ENCODE measurements at places on chromosomes 5 and 9.

- DNase-seq, result no peak
Measured at GRCh38 chr9:35758475-35759050, 4.5 kb upstream of the MSMP start.

DNA sequence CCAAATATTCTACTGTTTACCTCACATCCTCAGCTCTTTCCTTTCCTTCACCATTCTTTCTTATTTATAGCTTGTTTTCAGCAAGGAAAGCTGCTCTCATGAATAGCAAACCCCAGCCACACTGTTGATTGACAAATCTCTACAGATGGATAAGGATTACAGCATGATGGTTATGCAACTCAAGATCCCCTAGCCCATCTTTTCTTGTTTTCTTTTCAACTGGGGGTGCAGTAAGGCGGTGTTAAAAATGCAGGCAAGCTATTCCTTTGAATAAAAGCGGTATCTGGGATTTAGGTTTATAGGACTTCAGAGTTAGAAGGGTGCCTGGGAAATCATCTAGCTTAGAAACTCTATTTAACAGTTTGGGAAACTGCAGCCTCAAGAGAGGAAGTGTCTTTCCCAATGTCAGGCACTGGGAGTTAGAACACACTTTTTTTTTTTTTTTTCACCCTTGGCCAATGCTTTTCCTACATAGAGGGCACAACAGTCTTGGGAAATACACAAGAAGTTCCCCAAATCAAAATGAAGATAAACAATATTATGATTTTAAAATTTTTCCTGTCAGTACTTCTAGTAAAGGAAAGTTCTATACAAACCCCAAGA, 2.6 kb downstream of the SPARC start:
- no peak for DNase-seq

- no peak for DNase-seq
Measured at GRCh38 chr9:79284081-79284480, 287.7 kb upstream of the TLE4 start.

DNA sequence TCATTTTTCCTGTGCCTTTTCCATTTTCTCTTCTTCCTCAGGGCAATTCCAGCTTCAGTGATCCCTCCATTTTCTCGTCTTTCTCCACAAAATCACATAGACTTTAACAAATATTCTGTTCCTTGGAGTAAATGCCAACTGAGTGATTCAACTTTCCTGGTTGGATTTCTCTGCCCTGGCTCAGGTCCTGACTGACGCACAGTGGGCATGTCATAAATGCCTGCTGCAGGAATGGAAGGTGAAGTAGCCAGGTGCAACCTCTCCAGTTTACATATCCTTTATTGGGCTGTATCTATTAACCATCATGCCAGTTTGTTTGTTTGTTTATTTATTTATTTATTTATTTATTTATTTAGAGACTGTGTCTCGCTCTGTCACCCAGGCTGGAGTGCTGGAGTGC, 95.1 kb downstream of the MEF2C start:
- DNase-seq, result no peak

DNA sequence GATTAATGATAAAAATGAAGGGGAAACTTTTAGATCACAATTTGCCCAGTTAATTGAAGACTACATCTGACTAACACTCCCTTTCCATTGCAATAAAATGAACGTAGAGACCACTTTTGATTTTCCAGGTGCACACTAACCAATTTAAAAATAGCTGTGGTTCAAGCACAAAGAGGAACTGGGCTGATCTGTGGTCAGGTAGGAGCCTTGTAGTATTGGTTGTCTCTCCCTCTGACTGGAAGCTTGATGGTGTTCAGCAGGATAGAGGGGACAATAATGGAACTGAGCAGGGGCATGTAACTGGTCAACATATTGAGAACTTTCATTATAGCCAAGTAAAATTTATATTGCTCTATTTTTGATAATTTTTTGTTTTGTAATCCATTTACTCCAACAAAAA, 886.8 kb upstream of the SEMA6A start:
- no peak for DNase-seq

DNA sequence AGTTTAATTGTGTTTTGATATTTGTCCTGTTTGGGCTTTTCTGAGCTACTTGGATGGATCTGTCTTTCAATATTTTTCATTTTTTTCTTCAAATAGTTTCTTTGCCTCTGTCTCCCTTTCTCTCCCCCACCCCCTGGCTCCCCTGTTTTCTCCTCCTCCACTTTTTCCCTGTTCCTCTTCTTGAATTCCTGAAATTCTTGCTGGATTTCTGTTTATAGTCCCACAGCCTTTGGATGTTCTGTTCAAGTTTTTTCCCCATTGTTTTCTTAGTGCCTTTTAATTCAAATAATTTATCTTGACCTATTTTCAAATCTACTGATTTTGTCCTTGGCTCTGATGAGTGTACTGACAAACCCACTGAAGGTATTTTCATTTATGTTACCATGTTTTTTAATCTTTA, 113.0 kb downstream of the VPS13A start:
- DNase-seq, result no peak

GRCh38 chr5:11452852-11453251, 451.4 kb downstream of the CTNND2 start:
- no peak for DNase-seq

- no peak for DNase-seq
Measured at GRCh38 chr5:180808461-180809000, 5.9 kb upstream of the MGAT1 start.

DNA sequence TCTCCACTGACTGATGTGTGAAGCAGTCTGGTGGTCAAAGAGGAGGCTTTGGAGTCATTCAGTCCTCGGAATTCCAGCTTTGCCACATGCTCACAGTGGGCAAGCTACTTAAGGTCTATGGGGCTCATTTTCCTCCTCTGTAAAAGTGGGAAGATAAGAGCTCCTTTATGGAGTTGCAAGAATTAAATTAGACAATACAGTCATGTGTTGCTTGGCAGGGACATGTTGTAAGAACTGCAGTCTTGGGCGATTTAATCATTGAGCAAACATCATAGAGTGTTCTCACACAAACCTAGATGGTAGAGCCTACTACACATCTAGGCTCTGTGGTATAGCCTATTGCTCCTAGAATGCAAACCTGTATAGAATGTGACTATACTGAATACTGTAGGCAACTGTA, 253.9 kb downstream of the SH3GL2 start:
- DNase-seq, result no peak

GRCh38 chr5:66867618-66868322, 271.6 kb downstream of the MAST4 start:
- no peak for DNase-seq

DNA sequence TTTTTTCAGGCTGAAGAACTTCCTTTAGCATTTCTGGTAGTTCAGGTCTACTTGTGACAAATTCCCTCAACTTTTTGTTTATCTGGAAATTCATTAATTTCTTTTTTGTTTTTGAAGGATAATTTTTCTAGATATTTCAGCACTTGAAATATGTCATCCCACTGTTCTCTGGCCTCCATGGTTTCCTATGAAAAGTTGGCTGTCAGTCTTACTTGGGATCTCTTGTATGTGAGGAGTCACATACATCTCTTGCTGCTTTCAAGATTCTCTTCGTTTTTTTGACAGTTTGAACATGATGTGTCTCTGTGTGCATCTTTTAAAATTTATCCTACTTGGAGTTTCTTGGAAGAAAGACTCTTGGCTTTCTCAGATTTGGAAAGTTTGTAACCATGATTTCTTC, 79.5 kb downstream of the RIC1 start:
- DNase-seq, result no peak

DNA sequence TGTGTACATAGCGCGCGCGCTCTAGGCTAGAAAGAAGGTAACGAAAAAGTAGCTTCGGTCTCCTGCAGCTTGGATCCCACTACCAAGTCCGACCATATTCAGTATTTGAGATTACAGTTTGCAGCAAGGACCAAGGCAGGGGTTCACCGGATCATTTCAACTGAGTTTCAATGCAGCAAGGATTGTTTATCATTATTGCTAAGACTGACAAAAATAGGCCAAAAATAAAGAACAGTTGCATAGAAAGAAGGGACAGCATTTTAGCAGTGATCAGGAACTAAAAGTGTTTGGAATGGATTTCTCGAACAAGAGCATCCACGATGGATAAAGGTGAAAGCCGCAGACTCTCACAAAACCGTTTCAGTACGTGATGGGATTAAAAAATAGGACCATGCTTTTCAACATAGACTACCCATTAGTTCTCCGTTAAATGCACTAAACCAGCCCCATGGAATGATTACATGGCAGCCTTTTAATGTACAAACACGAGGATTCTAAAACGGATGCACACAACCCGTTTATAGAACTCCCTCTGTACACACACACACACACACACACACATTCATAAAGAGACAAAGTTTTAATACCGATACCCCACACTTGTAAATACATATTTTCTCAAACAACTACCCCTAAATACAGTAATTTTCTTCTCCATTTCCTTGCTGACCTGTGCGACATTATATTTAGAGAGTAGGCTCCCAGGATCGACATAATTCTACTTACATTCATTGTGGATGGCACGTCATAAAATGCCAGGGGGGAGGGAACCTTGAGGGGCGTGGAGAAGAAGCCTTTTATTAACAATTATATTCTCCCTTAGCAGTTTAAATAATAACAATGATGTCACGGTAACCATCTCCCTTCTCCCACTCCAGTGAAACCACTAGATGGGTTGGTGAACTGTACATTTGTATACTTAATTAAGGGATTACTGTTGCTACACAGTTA, 197.1 kb downstream of the MEF2C start:
- DNase-seq, result no peak

DNA sequence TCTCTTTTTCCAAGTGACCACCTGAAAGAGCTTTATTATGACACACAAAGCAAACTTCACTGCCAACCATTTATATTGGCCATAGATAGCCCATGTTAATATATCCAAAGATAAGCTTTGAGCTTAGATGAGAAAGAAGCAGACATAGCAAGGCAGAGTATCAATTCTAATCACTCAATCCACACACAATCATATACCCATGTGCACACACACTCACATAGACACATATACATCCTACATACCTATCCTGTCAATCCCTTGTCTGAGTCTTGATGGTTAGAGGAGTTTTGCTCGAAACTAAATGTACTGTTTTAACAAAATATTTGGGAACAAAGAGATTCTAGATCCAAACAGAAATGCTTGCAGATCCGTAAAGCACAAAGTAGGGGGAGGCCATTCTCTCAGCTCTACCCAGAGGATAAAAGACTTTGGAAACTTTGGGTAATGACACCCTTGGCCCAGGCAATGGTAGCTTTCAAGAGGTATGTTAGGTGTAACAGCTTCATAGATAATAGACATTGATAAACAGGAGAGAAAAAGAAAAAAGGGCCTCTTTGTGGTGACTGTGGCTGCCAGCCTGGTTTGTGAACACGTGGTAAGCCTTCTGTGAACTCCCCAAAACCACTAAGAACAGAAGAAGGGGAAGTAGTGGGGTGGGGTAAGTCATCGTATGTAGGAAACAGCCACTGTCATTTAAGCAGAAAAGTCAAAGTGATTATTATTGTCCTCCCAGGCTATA, 121.6 kb downstream of the TLR4 start:
- DNase-seq, result peak; percentile 52

DNA sequence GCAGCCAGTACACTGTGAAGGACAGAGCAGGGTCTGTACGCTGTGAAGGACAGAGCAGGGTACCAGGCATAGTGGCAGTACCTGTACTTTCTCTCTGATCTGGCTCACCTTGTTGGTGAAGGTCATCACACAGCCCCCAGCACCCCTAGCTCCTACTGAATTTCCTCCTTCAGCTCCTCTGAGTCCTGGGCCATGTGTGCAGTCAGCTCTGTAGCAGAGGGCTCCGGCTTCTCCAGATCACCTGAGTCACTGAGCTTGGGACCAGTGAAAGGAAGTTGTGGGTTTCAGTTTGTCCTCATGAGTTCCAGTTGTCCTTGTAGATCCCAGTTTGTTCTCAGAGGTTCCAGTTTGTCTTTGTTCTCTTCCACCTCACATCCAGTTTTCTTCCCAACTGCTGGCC, 5.5 kb downstream of the NUDT2 start:
- no peak for DNase-seq

GRCh38 chr9:98375138-98375726, 119.8 kb upstream of the TBC1D2 start:
- no peak for DNase-seq

DNA sequence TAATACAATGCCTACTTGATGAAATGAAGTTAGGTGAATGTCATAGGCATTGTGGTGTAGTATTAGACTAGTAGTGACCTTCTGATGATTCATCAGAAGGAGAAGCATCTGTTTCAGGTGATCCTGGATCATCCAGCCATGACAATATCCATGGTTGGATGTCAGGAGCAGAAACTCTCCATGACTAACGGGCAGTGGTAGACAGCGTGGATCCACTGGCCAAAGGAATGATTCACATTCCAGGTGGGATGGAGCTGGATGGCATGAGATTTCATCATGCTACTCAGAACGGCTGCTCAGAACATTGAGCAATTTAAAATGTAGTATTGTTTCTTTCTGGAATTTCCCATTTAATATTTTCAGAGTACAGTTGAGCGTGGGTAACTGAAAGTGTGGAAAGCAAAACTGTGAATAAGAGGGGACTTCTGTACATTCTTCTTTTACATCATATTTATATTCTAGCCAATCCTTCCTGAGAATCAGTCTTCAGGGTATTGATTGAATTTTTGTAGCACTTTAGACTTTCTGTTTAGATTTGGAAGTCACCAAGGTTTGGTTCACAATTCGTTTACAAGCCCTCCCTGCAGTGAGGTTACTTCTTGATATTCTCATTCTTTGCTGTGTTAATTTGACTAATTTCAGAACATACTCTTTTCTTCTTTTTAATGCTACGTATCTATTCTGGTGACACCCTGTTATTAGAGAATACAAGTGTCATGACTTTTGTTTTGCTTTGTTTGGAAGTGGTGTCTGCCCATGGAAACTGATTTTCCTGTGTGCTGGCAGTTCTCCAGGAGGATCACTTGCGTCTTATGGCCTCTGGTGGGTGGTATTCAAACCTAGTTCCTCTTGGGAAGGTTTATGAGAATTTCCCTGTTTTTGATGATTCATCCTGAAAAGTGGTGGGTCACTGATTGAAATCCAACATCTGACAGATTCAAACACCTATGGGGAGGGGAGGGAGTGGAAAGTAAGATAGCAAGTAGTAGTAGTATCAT, 12.2 kb upstream of the CLINT1 start:
- DNase-seq, result no peak

DNA sequence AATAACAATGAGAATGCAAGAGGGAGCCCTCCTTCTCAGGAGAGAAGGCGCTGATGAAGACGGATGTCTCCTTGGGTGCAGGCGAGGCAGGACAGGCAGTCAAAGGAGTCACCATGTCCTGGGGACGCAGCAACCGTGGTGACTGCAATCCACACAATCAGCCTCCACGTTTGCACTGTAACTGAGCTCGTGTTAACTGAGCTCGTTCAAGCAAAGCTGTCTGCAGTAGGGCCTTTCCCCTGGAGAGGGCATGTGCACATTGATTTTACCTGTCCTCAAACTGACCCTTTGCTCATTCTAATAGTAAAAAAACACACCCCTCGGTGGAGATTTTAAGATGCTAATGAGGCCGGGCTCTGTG, 2.8 kb downstream of the SARDH start:
- DNase-seq, result no peak

GRCh38 chr9:91690540-91691249, 259.3 kb downstream of the ROR2 start:
- no peak for DNase-seq
